Stimulated activated CD8-positive, alpha-beta memory T cell treated with anti-CD3 and anti-CD28 coated beads, Interleukin-7, amount 100 ng/mL, for 48 hours (primary cell): ENCODE measurements at places on chromosomes 16 and 17.

GRCh38 chr17:50768346-50768761 lies 1.0 kb upstream of the ANKRD40CL start:
- no peak for DNase-seq

DNA sequence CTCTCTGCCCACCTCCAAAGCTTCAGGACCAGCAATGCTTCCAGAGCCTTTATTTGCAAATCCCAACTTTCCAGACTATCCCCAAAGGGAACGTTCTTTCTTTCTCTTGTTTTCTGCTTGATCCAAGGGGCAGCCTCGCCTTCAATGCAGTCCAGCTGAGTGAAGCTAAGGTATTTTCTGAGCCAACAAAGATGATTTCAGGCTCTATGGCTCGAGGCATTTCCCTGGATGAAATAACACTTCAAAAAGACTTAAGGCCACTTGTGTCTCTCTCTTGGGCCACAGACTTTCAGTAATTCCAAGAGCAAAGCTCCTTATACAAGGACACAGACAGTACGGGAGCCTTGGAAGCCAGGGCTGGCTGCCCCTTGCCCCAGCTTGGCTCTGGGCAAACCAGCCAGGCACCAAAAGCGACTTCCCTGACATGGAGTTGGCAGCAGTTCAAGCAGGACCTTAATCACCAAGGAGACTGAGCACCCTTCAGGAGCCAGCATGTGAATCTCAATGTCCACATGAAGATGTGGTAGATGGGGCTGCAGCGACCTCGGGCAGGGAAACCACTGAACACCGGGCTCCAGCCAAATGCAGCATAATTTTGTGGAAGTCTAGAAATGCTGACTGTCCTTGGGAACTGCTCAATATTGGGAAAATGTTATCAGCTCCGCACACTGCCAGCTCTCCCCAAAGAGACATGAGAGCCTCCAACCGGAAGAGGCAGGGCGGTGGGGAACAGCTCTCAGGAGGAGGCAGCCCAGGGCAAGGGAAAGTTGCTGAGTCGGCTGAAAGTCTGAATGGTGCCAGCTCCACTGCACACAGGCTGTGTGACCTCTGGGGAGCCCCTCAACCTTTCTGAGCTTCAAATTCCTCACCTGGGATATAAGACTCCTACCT lies 39.0 kb downstream of the TK2 start:
- no peak for DNase-seq

DNA sequence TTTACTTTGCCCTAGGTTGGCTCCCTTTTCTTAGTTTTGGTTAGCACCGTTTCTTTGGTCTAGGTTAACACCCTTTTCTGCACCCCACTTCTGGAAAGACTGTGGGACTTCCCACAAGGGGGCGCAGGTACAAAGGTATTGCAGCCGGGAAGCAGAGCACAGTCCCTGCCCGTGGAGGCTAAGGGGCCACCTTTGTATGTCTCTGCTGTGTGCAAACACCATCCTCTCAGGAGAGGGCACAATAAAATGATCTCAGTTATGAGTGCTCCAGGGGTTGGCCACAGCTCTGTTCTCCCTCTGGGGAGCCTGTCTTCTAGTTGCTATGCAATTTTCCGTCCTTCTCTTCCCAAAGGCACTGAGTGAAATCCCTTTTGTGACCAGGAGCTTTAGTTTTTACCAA lies 28.4 kb upstream of the TMC5 start:
- no peak for DNase-seq

- no peak for DNase-seq
Observed at GRCh38 chr16:8516471-8516870, 73.8 kb downstream of the TMEM114 start.

DNA sequence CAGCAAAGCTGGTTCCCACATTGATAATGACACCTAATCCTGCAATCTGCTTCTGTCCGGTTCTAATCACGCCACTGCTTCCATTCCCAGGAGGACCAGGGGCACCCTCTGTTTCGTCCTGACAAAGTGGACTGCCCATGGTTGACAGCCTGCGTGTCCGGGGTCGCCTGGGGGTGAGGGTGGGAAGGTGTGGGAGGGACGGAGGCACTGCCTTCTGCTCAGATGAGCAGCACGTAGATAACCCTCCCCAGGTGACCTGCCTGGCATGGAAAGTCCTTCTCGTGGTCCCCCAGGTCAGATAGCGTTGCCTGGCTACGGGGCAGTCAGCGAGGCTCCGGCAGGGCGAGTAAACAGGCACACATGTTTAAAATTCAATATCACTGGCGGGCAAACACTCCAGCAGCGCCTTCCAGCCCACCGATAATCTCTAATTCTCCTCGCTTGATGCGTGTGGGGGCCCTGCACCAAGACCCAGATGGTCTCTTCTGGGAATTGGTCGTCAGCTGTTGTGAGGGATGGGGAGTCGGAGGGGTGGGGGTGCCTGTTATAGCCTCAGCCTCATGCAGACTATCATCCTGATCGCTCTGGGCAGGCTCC lies 132.2 kb downstream of the RAP1GAP2 start:
- no peak for DNase-seq

GRCh38 chr16:80711406-80711805 lies 93.0 kb downstream of the CDYL2 start:
- DNase-seq, result no peak

DNA sequence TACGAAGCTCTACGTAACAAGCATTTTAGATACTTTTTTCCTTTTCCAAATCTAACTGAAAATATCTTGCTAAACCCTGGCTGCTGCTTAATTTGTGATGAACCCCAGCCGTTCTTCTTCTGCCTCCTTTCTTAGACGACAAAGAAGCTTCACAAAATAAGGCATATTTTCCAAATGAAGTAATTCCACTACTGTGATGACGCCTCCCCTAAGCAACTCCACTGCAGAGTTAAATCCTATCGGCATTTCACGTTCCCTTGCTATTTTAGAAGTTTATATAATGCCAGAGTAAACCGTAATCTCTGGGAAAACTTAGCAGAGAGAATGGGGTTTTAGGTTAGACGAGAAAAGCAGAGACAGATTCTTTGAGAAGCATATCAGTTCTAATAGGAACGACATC lies 683.1 kb upstream of the SALL1 start:
- no peak for DNase-seq

- DNase-seq, result no peak
Observed at GRCh38 chr16:9248162-9248561, 156.7 kb downstream of the HAPSTR1 start.

DNA sequence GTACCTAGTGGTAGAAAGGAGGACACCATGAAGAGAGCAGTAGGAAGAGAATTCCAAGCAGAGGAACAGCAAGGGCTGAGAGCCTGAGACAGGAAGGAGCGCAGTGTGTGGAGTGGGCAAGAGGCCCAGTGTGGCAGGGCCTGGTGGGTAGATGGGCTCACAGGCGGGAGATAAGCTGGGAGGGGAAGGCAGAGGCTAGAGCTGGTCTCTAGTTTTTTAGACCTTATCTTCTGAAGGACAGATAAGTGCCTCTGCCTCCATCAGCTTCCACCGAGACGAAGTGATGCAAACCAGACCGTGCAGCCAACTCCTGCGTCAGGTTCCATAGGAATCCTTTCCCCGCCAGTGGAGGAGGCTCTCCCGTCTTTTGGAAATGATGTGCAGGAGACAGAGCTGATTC lies 33.6 kb downstream of the CDH1 start:
- no peak for DNase-seq

GRCh38 chr17:82957469-82957795 lies 117.6 kb upstream of the ZNF750 start:
- no peak for DNase-seq

DNA sequence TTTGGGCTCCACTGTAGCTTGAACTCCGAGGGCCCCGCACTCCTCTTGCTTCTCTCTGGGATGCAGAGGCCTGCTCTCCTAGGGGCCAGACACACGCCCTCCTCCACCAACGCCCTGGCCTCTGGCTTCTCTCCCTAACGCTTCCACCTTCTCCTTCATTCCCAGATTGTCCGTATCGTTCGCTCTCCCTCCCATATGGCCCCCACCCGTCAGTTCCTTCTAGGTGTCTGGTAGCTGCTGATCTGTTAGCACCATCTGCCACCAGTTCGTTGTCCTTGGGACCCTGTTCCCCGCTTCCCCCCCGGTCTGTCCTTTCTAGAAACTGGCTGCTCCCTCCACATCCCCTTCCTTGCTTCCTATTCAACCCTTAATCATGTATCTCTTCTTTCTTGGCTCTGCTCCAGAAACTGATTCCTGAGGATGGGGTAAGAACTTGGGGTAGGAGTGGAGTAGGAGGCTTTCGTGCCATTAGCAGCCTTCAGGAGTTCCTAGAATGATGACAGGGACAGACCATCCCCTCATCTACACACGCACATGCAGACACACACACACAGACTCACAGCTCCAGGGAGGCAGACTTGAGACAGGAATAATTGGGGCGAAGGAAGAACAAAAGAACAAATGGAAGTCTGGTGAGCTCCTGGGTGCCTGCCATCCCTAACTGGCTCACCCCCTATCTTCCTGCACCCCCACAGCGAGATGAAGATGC lies 4.3 kb downstream of the ATP1B2 start:
- no peak for DNase-seq

DNA sequence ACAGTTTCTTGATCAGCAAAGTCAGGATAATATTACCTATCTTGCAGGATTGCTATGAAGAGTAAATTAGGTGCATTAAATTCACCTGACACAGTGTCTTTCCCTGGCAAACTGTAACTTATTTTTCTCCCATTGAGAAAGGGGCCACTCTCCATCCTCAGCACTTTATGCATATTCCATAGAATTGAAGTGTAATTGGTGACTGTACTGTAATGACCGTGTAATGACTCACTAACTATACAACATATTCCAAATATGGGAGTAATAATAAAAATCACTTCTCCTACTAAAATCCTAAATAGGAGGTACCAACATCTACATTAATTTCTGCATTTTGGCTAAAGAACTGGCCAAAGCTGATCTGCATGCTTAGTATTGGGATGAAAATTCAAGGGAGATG lies 141.9 kb upstream of the NOG start:
- DNase-seq, result no peak

DNA sequence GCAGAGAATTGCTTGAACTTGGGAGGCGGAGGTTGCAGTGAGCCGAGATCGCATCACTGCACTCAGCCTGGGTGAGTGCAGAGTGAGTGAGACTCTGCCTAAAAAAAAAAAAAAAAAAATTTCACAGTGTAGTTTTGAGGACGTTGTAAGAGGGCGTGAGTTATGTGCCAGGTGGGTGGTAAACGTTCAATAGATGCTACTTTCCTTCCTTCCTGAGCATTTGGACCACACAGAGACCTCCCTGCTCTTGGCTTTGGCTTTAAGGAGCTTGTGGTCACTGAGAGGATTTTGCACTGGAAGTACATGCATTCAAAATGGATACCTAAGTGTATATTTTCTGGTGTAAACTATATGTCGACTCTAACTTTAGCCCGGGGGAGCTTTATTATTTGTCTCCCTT lies 30.5 kb downstream of the SOST start:
- DNase-seq, result no peak

DNA sequence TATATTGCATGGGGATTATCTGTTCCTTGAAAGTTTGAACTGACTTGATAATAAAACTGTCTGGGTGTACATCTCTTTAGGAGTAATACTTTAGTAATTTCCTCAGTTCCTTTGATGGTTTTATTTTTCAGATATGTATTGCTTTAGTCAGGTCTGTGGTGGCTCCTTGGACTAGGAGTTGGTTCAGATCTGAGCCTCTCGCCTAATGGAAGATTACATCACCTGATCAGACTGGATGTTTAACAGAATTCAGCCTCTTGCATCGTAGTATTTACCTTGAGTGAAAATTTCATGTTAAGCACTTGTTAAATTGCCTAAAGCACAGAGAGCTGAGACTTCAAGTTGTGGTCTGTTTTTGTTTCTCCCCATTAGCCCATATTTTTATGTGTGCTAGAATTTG lies 267.3 kb downstream of the MAP2K4 start:
- no peak for DNase-seq

DNA sequence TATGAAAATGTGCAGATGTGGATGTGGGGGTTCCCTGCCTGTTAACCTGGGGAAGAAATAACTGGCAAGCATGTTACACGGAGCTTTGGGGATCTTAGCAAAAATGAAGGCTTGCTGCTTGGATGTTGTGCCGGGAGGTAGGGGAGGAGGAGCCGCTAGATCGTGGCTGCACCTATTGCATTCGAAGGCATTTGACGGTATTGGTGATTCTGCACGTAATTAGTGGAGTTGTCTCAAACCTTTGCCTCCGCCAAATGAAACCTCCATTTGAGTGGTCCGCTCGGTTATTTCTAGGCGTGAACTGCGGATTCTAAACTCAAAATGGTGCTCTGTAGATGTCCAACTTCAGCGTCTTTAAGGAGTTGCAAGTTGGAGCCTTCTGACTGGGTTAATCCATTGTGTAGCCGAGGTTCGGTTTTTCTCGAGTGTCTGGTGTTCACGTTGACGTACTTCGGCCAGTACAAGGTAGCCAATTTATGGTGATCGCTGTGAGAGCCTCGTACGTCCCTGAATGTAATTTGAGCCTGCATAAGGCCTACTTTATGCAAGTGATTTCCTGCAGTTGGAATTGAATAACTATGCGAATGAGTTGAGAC lies 1.5 kb downstream of the TNRC6C start:
- DNase-seq, result no peak

DNA sequence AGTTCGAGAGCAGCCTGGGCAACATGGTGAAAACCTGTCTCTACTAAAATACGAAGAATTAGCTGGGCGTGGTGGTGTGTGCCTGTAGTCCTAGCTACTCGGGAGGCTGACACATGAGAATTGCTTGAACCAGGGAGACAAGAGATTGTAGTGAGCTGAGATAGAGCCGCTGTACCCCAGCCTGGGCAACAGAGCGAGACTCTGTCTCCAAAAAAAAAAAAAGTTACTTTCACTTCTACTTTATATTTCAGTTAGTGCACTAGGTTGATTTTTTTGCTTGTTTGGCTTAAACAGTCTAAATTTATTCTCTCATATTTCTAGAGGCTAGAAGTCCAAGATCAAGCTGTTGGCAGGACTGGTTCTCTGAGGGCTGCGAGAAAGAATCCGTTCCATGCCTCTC lies 13.4 kb downstream of the CCDC102A start:
- no peak for DNase-seq

GRCh38 chr16:66937725-66938337 lies 2.5 kb downstream of the CES2 start:
- no peak for DNase-seq

- DNase-seq, result no peak
Observed at GRCh38 chr17:74152591-74153455, 50.7 kb upstream of the RPL38 start.

GRCh38 chr16:46629331-46630219 lies 8.4 kb upstream of the SHCBP1 start:
- no peak for DNase-seq

DNA sequence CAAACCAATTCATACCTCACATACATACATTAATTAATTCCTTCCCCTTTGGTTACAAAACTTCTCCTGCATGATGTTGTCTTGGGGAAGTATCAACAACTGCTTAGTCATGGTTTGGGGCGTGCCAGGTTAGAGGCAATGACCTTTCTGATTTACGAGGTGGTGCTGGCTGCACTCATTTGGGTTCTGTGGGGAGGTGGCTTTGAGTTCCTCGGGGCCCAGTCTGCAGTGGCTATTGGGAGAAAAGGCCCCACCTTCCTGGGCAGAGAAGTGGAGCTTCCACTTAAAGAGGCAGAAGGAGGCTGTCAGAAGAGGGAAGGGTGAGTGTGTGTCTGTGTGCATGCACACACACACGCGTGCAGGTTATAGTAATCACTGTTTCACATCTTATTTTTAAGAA lies 10.2 kb upstream of the ETV4 start:
- no peak for DNase-seq
